ENCODE measurements at places on chromosomes 13 and 19.

- no peak for DNase-seq
Measured at GRCh38 chr13:113573065-113573464, 11.5 kb upstream of the TFDP1 start.

GRCh38 chr19:38891771-38892170, 7.6 kb downstream of the SIRT2 start:
- DNase-seq = no peak

GRCh38 chr19:310141-310651, 19.0 kb upstream of the PLPP2 start:
- no peak for DNase-seq

GRCh38 chr13:113053801-113054604, 51.6 kb upstream of the F7 start:
- DNase-seq = no peak

GRCh38 chr13:92074658-92075057, 676.2 kb downstream of the GPC5 start:
- no peak for DNase-seq

GRCh38 chr13:99357131-99357596, 50.0 kb upstream of the GPR183 start:
- DNase-seq = peak; percentile 21

GRCh38 chr13:112774448-112774792, 84.6 kb downstream of the ATP11A start:
- DNase-seq = no peak

DNA sequence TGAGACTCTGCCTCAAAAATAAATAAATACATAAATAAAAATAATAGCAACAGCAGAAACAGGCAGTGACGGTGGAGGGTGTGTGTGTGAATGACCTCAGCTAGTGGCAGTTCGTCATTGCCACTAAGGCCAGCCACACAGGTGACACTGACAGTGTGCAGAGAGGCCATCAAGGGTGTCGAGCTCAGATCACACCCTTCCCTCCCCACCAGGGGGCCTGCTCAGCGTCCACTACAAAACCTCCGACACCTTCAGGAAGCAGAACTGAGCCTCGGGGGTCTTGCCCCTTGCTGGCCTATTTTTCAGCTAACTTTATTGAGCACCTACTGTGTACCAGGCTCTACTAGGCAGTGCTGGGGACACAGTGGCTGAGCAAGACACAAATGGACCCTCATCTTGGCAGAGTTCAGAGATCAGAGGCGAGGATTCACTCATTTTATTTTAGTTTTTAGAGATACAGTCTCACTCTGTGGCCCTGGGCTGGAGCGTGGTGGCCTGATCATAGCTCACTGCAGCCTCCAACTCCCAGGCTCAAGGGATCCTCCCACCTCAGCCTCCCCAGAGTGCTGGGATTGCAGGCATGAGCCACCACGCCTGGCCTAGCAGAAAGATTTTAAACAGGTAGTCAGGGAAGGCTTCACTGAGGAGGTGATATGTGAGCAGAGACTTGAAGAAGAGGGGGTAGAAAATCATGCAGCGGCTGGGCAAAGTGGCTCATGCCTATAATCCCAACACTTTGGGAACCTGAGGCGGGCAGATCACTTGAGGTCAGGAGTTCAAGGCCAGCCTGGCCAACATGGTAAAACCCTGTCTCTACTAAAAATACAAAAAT, 30.3 kb upstream of the SEMA6B start:
- DNase-seq = peak; percentile 79

DNA sequence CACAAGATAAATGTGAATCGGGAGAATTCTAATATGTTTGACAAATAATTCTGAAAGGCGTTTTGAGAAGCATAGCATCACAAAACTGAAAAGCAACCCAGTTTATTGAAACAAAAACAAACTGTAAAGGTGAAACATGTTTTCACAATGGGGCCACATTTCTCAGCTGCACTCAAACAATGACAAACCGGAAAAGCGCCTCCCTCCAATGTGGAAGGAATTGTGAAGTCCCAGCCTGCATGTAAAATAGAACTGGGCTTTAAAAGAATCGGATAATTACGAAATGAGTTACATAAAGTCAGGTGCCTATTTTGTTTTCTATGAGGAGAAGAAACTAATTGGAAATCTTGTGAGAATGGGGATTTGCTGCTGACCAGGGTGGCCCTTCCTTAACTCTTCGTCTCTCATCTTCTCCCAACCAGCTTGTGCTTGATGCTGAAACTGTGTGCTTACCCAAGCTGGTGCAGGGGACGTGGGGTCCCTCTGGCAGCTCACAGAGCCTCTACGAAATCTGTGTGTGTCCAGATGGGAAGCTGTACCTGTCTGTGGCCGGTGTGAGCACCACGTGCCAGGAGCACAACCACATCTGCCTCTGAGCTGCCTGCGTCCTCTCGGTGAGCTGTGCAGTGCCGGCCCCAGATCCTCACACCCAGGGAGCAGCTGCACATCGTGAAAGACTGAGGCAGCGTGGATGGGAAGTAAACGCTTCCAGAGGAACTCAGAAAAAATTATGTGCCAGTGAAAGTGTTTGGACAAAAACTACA, 109.4 kb downstream of the SACS start:
- no peak for DNase-seq
